ENCODE measurements at places on chromosomes 2 and 18. TPM values are rescaled to one million over a fixed set of nuclear protein-coding genes. Genes with fewer than 3 reads are reported as not detected.

Gene ACVR1C
- total RNA-seq, result not detected

Gene IL1A
- total RNA-seq, result not detected

Gene ANKRD62
- total RNA-seq, result not detected

Gene LINC00305
- total RNA-seq, result not detected

Gene FBXO48
- 0.43 TPM for total RNA-seq

Gene SEPTIN10
- total RNA-seq, result 63.4 TPM

Gene TSHZ1
- 6.2 TPM for total RNA-seq

Gene MBP
- total RNA-seq, result 12.9 TPM

Gene ADCY3
- total RNA-seq, result 51.9 TPM

Gene ANKRD53
- 0.77 TPM for total RNA-seq

Gene IL1B
- total RNA-seq, result 0.09 TPM

Gene GALNT13
- total RNA-seq, result 0.09 TPM

Gene LHCGR
- total RNA-seq, result not detected

Gene COLEC11
- total RNA-seq, result 1.4 TPM

Gene LYG2
- total RNA-seq, result not detected

Gene TUBA3E
- total RNA-seq, result not detected

Gene ASPRV1
- 0.70 TPM for total RNA-seq

Gene DCAF17
- total RNA-seq, result 17.6 TPM

Gene CHRND
- 0.26 TPM for total RNA-seq
